Stimulated activated CD4-positive, alpha-beta T cell treated with anti-CD3 and anti-CD28 coated beads, Interleukin-12 subunit alpha, Interleukin-12 subunit beta, amount 100 ng/mL, for 24 hours (primary cell): ENCODE measurements at places on chromosomes 6 and 20.

DNA sequence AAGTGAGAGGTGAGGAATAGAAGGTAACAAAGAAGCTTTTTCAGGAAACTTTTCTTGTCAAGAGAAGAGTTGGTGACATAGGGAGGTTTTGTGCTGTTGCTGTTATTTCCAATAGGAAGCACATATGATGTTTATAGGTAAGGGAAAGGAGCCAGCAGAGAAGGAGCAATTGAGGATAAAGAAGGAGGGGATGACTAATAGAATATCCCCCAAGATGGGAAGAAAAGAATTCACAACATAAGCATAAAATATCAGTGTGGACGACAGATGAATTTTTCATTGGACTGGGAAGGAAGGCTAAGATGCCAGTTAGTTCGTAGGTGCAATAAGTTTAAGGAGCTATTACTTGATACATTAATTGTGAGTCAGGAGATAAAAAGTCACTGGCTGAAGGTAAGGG lies 8.5 kb upstream of the BEND6 start:
- DNase-seq, result no peak

DNA sequence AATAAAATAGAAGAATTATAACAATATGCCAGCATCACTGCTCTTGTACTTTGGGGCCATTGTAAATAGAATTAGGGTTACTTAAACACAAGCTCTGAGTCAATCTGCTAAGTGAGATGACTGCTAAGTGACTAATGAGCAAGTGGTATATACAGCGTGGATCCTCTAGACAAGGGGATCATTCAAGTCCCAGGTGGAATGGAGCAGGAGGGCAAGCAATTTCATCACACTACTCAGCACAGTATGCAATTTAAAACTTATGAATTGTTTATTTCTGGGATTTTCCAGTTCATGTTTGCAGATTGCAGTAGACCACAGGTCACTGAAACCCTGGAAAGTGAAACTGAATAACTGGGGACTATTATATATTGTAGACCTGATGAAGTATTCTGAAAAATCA lies 235.3 kb downstream of the BTBD3 start:
- DNase-seq, result no peak

DNA sequence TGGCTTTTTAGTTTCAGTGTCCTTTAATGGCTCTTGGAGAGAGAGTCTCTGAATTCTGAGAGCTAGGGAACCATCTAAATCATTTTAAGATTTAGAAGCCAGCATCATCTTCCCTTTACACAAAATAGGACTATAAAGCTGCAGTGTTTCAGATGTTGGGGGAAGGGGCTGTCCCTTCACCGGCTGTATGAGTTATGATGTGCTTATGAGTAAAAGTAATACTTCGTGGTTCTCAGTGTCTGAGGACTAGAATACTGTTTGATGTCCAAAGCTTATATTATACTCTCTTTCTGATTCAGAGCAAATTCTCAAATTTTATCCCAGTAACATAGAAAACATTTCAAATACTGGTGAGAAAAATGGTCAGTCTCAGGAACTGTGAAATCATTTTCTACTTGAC lies 63.5 kb upstream of the FAM8A1 start:
- no peak for DNase-seq

GRCh38 chr20:16692009-16692408 lies 37.8 kb upstream of the SNRPB2 start:
- no peak for DNase-seq

DNA sequence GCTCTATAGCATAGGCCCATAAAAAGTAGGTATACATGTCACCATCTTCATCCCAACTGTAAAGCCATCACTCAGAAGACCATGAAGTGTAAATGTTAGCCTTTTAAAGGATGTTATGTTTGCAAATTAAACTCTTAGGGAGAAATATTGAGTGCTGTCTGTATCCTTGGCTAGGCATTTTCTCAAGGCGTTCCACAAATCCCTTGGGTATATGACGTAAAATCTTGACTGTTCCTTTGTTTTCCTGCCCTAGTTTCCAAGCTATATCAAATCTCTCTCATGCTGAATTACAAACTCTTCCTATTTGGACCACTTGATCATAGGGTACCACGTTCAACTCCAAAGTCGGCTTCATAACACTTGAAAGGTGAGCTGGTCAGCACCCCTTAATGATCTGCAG lies 486.2 kb downstream of the HDGFL1 start:
- no peak for DNase-seq

GRCh38 chr6:114989279-114989964 lies 646.6 kb upstream of the HS3ST5 start:
- no peak for DNase-seq

- DNase-seq, result no peak
Measured at GRCh38 chr20:17964073-17964472, 4.5 kb downstream of the SNX5 start.
